ENCODE measurements at places on chromosomes 16 and 17.

- DNase-seq: no peak
These were observed 7.1 kb downstream of the TMEM114 start for GRCh38 chr16:8583199-8583598.

DNA sequence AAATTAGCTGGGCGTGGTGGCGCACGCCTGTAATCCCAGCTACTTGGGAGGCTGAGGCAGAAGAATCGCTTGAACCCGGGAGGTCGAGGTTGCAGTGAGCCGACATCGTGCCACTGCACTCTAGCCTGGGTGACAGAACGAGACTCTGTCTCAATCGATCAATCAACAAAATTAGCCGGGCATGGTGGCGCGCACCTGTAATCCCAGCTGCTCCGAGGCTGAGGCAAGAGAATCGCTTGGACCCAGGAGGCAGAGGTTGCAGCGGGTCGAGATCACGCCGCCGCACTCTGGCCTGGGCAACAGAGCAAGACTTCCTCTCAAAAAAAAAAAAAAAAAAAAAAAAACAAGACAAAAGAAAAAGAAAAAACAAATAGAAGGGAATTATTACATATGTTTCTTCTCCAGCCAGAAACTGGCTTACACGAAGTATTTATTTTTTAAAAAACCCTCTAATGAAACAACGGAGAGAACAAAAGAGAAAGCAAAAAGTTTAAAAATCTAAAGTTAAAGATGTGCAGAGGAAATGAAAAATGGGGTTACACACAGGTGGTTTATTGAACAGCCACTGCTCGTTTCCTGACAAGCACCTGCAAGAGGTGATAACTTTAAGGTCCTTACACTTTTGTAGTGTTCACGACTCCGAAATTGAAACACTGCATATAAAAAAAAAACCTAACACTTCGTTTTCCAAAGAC, 1.4 kb downstream of the SYNRG start:
- no peak for DNase-seq

DNA sequence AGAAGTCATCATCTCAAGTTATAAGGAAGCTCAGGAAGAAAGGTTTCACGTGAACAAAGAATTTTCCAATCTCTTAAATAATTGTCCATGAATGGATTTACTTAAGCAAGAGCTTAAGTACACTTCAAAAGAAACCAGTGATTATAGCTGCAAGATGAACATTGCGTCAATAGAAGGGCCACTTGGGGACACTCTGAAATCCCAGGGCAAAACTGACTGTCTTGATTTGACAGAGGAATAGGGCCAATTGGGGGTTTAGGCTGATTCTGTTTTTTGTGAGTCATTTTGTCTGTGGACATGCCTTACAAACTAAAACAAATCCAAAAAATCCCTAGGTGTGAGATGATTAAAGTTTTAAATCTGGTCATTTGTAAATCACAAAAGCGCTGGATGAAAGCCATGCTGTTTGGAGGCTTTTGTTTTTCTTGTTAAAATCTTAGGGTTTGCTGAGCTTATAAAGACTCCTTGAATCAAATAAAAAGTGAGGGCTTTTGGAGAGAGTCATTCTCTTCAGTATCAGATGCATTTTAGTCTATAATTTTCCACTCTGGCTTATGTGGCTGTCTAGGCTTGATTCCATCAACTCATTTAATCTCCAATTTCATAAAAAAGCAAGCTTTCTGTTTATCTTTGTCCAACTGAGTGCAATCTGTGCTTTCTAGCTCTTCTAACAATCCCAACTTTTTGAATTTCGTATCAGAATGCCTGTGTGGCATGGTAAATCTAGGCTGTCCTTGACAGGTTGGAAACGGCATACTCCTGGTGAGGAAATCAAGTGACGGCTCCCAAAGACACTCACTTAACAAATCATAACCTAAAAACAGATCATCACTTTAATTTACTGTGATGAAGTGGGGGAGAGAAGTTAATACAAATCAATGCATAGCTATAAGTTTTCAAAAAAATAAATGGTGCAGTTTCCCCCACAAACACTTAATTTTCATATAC, 98.2 kb upstream of the SOX9 start:
- no peak for DNase-seq

DNA sequence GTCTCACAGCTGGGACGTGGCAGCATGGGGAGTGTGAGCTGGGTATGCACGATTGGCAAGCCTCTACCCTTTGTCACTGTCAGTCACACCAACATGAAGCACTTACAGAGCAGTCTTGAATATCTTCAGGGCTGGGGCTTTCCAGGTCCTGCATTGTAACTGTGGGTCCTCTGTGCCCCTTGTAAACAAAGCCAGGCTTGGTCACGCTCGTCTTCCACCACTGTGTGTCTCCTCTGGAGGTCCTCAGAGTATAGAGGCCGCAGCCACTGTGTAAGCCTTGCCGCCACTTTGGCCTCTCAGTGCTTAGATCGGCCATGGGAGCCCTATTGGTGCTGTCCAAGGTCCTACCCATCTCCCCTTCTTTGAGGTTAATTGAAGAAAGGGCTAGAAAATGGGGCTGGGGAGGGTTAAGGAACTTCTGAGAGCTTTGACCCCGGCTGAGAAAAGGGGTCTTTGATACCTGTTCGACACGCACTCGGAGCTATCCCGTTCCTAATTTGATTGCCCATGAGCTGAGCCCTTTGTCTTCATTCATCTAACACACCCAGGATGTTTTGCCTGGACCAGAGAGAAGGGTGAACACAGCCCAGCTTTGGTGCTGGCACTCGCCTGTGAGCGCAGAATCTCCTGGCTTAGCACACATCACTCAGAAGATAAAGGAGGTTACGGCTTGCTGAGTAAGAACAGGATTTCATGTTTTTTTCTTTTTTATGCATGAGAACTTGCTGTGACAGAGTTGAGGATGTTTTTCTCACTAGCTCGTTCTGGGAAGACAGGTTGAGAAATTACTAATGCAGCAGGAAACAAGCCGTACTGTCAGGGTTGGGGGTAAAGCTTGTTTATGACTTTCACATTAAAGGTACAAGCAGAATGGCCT, 267.9 kb downstream of the CPPED1 start:
- DNase-seq: no peak

DNA sequence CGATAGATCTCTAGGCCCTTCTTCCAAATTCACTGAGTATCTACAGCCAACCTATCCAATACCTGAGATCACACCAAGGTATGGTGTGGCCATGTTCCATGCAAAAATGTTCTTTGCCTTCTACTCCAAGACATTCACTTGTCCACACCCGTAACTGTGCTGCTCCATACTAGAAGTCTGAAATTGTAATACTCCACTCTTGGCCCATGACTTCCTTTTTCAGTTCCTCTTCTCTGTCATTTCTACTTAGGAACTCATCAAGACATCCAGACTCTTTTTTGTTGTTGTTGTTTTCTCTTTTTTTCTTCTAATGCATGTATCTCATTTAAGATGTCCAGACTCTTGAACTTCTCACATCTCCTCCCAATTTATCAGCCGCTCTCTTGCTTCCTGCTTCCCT, 42.5 kb upstream of the KSR1 start:
- DNase-seq: no peak

DNA sequence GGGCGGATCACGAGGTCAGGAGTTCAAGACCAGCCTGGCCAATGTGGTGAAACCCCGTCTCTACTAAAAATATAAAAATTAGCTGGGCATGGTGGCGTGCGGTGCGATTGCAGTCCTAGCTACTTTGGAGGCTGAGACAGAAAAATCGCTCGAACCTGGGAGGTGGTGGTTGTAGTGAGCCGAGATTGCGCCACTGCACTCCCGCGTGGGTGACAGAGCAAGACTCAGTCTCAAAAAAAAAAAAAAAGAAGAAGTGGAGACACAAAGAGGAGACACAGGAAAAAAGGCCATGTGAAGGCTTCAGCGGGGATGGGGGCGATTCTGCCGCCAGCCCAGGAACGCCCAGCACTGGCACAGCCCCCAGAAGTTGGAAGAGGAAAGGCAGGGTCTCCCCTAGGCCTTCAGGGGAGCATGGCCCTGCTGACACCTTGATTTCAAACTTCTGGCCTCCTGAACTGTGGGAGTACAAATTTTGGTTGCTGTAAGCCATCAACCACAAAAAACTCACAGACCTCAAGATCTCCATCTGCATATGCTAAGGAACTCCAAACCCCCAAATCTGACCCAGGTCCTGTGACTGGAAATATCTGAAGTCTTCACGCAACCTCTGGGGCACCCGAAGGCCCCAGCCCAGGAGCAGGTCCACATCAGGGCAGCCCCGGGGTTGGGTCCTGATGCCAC, 7.0 kb downstream of the SGSH start:
- DNase-seq: no peak

DNA sequence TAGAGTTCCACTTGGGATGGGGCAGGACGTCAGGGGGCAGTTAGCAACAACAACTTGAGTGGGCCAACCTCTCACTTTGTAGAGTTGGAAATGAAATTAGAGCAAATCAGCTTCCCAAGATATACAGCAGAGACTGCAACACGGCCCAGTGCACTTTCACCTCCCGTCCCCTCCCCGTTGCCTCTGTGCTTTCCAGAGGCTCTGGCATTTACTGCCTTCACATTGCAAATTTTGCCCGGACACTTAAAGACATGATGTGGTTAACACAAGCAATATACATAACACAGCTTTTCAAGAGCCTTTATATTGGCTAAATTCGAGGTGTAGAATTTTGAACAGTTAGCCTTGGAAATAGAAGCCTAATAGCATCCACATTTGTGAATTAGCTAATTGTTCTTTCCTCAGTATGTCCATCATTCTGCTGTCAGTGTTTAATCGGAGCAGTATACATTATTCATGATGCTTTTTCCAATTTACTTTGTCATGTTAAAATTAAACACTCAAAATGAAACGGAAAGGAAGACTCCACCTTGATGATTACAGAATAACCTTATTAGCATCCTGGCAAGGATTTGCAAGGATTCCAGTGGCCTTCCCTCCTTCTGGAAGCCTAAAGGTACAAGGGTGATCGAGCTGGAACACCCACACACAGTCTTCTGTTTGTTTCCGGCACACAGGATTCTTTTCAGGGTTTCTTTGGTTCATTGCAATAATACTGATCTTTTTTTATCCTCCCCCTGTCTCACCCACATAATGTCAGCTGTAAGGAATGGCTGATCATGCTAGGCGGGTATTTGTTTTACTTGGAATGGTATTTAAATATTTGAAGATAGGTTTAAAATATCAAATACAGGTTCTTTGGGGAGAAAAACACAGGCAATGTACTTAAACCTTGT, 190.9 kb upstream of the CACNG5 start:
- no peak for DNase-seq

- no peak for DNase-seq
These were observed 189.0 kb downstream of the ZFHX3 start for GRCh38 chr16:72858665-72859493.

DNA sequence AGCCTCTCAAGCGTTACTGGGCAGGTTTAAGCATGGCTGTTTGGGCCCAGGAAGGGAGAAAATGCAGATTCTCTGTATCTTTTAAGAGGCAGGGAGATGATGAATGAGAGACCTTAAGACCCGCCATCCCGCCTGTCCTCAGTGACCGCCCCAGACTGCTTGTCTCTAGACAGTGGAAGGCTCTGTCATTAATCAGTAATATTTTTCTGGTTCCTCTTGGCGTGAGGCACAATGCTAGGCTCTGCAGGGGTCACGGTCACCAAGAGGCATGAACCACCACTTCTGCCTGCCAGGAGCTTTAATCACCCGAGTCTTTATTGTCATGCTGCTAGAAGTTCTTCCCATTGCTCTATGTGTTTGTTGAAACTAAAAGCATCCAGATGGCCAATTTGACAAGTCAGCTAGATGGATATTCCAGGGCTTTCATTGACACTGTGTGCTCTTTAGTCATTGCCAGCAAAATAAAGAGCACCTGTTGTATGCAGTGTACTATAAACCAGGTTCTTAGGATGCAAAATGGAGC, 3.2 kb downstream of the SLC6A2 start:
- no peak for DNase-seq

DNA sequence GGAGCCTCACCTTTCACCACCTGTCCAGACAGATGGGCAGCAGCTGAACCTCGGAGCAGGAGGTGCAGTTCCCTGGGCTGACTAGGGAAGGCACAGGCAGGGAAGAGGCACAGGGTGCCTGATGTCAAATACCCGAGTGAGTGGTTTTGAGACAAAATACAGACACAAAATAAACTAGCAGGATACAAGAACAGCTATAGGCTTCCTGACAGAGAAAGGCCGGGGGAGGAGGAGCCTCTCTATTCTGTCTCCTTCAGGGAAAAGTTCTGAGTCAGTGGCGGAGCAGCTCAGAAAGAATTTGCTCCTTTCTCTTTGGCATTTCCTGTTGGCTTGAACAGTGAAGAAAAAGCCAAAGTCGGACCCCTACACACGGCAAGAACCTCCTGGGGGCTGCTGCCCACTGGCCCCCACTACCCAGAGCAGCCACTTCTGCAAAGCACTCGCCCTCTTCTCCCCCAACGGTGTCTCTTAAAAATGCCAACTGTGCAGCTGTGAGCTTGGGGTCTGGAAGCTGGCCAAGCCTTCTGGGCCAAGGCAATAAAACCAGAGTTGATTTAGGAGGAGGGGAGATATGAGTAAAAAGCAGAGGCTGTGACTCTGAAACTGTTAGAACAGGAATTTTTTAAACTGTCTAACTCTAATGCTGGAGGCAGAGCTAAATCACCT, 14.4 kb upstream of the FAAP100 start:
- DNase-seq: no peak

- no peak for DNase-seq
These were observed 4.8 kb downstream of the ATP2A3 start for GRCh38 chr17:3959295-3959899.

- no peak for DNase-seq
These were observed 38.9 kb upstream of the SNN start for GRCh38 chr16:11629071-11630030.

DNA sequence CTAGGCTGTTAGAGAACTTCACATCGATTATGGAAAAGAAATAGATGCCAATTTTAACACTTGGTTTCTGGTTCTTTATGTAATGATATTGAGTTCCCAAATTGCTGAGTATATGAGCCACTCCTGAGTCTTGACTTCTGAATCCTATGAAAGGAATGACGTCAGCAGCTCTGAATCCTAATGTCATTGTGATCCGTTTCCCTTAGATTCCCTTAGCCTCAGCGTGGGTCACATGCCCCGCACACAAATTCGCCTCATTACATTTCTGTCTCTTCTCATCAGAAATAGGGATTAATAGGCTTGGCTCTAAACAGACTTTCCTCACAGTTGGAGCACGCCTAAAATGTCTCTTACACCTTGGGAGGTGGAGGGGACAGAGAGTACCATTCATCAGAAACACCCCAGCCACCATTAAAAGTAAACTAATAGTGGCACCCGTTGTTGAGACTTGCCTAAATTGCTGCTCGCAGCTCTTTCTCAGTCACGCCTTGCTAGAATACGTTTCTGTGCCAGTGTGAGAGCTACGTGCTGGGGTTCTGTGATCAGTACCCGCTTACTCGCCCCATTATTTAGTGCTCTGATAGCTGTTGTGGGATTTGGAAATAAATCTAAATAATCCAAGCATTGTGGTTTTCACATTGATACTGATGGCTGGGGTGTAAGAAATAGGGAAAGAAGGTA, 7.1 kb downstream of the MRM3 start:
- DNase-seq: no peak

- DNase-seq: no peak
These were observed 185.9 kb upstream of the HS3ST3A1 start for GRCh38 chr17:13787636-13788035.

Data from stimulated activated CD4-positive, alpha-beta T cell treated with anti-CD3 and anti-CD28 coated beads, Interleukin-1b, Interleukin-23, amount 100 ng/mL, for 1 hour (primary cell).